ENCODE measurements at places on chromosomes 12 and 14. TPM values are rescaled to one million over a fixed set of nuclear protein-coding genes. Genes with fewer than 3 reads are reported as not detected.

GRCh38 chr14:101186544-101186943 lies 283.0 kb upstream of the RTL1 start:
- peaks cover 4% of the 10 kb centered on the region for H3K36me3 ChIP-seq
- H3K27ac ChIP-seq: no peak overlapping the region
- DNase-seq: no peak
- H3K4me3 ChIP-seq: no peak overlapping the region
- H3K4me1 ChIP-seq: peaks cover 55% of the 10 kb centered on the region

DNA sequence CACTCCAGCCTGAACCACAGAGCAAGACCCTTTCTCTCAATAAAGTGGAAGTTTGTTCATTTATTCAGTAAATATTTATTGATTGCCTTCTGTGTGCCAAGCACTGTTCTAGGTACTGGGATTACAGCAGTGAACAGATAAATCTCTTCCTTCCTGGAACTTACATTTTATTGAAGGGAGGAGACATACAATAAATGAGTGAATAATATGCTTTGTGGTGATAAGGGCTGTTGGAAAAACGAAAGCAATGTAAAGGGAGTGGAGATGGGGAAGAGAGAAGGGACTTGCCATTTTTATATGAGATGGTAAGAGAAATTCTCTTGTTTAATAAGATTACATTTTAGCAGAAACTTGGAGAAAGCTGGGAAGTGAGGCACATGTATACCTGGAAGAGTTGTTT lies 1.6 kb downstream of the GSKIP start:
- no peaks in the 10 kb centered on the region for H3K27me3 ChIP-seq
- no peak overlapping the region for H3K27ac ChIP-seq
- H3K36me3 ChIP-seq: peaks cover 2% of the 10 kb centered on the region
- H3K4me3 ChIP-seq: peak overlapping the region; percentile 97
- no peak for DNase-seq
- peaks cover 54% of the 10 kb centered on the region for H3K4me1 ChIP-seq

DNA sequence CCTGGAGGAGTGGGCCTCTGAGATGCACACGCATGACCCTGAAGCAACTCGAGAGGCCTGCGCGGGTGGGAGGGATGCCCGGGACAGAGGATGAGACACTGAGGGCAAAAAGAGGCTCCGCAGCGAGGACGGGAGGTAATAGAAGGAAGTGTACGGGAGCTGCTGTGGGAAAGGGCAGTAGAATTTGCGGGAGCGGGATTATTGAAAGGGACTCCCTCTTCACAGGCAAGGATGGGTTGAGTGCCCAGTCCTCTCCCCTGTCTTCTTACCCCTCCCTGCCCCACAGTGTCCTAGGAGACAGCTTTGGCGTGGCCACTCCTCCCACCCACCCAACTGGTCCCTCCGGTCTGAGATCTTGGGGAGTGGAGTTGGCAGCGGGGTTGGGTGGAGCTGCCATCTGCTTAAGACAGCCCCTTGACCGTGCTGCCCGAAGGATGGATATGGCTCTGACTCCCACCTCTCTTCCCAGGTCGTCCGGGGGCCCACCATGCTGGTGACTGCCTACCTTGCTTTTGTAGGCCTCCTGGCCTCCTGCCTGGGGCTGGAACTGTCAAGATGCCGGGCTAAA lies 15.7 kb upstream of the ESPL1 start:
- peaks cover 28% of the 10 kb centered on the region for H3K4me1 ChIP-seq
- no peaks in the 10 kb centered on the region for H3K36me3 ChIP-seq
- no peak for DNase-seq
- H3K27me3 ChIP-seq: no peaks in the 10 kb centered on the region
- peak overlapping the region; percentile 95 for H3K4me3 ChIP-seq
- peak overlapping the region; percentile 95 for H3K27ac ChIP-seq

GRCh38 chr14:64363265-64363846 lies 24.8 kb upstream of the MTHFD1 start:
- H3K36me3 ChIP-seq: no peaks in the 10 kb centered on the region
- H3K4me1 ChIP-seq: no peaks in the 10 kb centered on the region
- no peaks in the 10 kb centered on the region for H3K27me3 ChIP-seq
- no peak overlapping the region for H3K4me3 ChIP-seq
- no peak overlapping the region for H3K27ac ChIP-seq

- no peaks in the 10 kb centered on the region for H3K36me3 ChIP-seq
- H3K27me3 ChIP-seq: no peaks in the 10 kb centered on the region
- H3K4me1 ChIP-seq: peaks cover 52% of the 10 kb centered on the region
- peak overlapping the region; percentile 8 for H3K4me3 ChIP-seq
- H3K27ac ChIP-seq: peak overlapping the region; percentile 97
- peak; percentile 9 for DNase-seq
These were observed 164.4 kb upstream of the LRIG3 start for GRCh38 chr12:59084511-59085375.

DNA sequence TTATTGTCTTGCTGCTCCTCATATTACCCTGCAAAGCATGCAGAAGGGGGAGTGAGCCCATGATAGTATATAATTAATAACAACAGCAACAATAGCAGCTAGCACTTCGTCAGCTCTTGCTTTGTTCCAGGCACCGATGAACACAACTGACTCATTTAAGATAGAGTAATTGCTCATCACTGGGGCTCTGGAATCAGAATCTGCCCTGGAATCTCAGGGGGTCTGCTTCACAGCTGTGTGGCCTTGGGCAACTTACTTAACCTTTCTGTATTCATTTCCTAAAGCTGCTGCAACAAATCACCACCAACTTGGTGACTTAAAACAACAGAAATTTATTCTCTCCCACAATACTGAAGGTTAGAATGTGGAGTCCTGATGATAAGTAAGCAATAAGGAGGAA lies 55.0 kb upstream of the PSMC1 start:
- H3K27ac ChIP-seq: no peak overlapping the region
- no peaks in the 10 kb centered on the region for H3K4me1 ChIP-seq
- H3K36me3 ChIP-seq: no peaks in the 10 kb centered on the region
- H3K27me3 ChIP-seq: peaks cover 20% of the 10 kb centered on the region
- DNase-seq: no peak

GRCh38 chr14:85106506-85106905 lies 423.4 kb upstream of the FLRT2 start:
- no peaks in the 10 kb centered on the region for H3K27me3 ChIP-seq
- H3K36me3 ChIP-seq: no peaks in the 10 kb centered on the region
- H3K4me3 ChIP-seq: no peak overlapping the region
- no peak overlapping the region for H3K27ac ChIP-seq
- no peaks in the 10 kb centered on the region for H3K4me1 ChIP-seq
- DNase-seq: no peak

GRCh38 chr12:8606890-8607289 lies 5.8 kb downstream of the AICDA start:
- no peak overlapping the region for H3K4me3 ChIP-seq
- no peak for DNase-seq
- H3K27ac ChIP-seq: no peak overlapping the region

The GLIPR1L1 gene
- not detected for total RNA-seq

The RITA1 gene
- 20.0 TPM for total RNA-seq

The PAPLN gene
- total RNA-seq: 2.7 TPM

The KLHL28 gene
- total RNA-seq: 13.7 TPM

The SMCO2 gene
- total RNA-seq: not detected

The DTX1 gene
- 8.1 TPM for total RNA-seq
